Kidney tubule cell (primary cell): ENCODE measurements at places on chromosomes 1 and 21.

- no peak for DNase-seq
These were observed 130.9 kb downstream of the LMX1A start for GRCh38 chr1:165225650-165226049.

GRCh38 chr21:35438643-35439404 lies 389.7 kb upstream of the RUNX1 start:
- peak; percentile 20 for DNase-seq

DNA sequence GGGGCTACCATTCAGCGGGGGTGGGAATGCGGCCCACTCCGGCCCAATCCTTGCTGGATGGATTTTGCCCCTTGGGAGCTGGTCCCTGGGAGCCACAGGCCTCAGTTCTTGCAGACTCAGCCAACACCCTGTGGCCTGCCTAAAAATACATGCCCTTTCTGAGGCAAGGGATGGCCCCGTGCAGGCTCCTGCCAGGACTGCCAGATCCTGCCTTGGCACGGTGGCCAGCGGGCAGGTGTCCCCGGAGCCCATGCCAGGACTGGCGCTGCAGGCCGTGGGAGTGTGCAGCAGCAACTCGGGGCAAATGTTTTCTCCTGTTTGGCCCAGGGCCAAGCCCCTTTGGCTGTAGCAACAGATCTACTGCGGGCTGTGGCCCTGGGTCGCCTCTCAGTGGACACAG lies 1.6 kb upstream of the PANK4 start:
- DNase-seq = no peak

DNA sequence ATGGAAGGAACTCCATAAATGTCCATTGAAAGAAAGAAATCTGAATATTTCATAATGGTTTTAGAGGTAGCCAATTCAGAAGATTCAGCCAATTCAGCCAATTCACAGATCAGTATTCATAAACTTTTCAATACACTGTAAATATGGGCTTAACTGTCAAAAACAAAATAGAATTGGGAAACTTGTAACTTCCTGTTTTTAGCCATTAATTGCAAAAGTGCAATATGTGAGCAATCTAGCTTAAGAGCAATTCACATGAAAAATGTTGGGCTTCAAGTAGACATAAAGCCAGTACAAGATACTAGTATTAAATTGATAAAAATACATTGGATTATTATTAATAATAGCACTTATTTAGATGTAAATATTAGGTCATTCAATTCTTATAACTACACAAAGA lies 27.5 kb upstream of the PLPPR4 start:
- no peak for DNase-seq

GRCh38 chr21:44485796-44486195 lies 30.5 kb downstream of the LRRC3 start:
- no peak for DNase-seq

DNA sequence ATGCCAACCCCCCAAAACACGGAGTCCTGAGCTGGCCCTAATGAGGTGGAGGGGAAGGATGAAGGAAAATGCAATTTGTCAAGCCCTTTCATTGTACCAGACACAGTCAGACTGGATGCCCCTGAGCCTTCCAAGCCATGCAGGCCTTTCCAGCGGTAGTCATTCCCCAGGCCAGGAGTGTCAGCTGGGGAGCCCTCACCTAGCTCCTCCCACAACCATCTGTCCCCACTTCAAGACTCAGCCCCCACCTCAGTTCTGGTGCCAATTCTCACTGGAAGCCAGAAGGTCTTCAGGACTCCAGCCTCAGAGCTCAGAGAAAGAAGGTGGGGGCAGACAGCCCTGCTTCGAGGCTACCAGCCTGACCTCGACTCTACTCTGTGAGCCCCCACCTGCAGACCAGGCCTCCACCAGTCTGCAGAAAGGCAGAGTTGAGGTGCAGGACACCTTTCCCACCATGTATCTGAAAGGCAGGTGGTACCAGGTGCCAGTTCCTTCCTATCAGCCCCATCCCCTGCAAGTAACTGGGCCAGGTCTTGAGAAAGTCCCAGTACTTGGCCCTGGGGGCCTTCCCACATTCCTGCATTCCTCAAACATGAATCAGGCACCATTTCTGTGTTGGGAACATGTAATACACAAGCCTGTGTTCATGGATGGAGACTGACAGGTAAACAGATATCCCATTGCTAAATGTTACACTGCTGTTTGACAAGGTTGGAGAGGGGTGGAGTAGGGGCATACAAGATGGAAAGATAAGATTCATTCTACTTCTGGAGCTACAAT lies 180.6 kb upstream of the EDN2 start:
- DNase-seq = peak; percentile 87

GRCh38 chr21:45865106-45865835 lies 116.3 kb upstream of the COL6A1 start:
- peak; percentile 21 for DNase-seq

DNA sequence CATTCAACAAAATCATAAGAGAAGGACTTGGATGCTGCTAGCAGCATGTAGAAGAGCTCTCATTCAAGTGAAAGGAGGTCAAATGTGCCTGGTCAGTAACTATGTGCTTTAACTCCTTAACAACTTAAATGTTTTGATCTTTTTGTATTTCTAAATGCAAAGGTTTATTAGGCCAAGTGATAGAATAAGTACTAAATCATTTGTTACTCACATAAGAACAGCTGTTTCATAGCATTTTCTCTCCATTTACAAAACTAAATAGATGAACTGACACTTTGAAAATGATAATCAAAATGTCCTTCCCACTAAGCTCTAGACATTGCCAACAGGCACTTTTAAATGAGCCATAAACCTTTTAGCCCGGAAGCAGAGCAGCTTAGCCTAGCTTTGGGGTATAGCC lies 254.3 kb upstream of the PRMT6 start:
- DNase-seq = no peak

DNA sequence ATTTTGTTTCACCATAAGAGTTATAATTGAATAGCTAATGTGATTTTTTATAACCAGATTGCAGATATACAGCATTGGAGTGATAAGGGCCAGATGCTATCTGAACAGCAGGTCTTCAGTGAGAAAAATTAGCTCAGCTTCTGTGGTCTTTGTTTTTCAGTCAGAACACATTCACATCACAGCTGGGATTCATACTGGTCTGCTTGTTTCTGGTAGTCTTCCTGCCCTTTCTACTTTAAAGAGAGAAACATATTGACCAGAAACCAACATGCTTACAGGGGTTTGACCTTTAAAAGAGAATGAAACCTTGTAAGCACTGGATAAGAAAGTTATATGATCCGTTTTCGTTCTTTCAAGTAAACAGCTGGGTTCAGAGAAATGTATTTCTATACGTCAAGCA lies 213.7 kb upstream of the TMPRSS15 start:
- no peak for DNase-seq

DNA sequence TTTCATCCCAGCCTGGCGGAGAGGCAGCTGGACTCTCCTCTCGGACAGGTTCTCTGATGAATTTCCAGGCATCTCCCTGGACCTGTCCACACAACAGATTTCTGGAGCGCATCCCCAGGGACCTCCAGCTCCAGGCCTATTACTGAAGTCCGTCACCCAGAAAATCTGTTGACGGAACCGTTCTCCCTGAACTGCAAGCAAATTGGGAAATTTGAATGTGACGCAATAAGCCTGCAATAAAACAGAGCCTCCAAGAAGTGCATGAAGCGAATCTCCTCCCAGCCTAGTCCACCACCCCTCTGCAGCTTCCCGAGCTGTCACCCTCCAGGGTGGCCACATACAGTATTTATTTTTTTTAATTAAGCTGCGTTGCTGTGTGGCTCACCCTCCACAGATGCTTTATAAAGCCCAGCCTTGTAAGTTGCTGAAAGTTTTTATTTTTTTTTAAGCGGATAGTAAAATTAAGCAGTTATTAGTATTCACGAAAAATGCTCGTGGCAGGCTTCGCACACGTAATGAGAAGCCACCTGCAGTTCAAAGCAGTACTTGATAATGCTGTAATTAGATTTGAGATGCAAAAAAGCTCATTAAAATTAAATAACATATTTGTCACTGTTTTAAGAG lies 173.3 kb downstream of the CAMTA1 start:
- DNase-seq = no peak

DNA sequence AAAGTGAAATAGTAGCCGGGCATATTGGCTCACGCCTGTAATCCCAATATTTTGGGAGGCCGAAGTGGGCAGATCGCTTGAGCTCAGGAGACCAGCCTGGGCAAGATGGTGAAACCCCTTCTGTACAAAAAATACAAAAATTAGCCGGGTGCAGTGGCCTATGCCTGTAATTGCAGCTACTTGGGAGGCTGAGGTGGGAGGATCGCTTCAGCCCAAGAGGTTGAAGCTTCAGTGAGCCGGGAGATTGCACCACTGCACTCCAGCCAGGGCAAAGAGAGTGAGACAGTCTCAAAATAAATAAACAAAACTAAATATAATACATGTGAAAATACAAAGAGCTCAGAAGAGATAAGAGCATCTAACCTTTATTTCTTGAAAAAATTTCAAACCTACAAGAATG lies 2.3 kb upstream of the MSTO1 start:
- no peak for DNase-seq

- DNase-seq = no peak
These were observed 69.4 kb upstream of the VAV3 start for GRCh38 chr1:108034396-108034795.

GRCh38 chr1:8797216-8797615 lies 20.2 kb downstream of the RERE start:
- DNase-seq = peak; percentile 35

DNA sequence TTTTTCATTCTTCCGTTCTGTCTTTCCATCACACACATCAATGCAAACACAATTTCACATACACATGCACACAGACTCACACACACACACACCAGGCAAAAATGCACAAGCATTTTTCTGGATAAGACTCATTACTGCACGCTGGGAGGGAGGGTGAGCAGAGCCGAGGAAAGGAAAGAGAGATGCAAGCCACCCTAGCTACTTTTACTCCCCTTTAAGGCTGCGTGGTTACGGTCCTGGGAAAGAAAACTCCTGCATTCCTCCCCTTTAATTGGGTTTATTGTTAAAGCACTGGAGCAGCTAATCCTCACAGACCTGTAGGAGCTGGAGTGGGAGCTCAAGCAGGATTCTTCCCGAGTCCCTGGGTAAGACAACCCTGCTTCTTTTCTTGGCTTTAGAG lies at the start of gene CAMK1G:
TSS of gene CAMK1G (plus strand) at position 307 of the 400 bp plus-strand sequence. CDS start 11,270 bp downstream, outside the sequence.
- peak; percentile 76 for DNase-seq

GRCh38 chr21:35179990-35180540 lies 131.0 kb upstream of the RUNX1 start:
- peak; percentile 80 for DNase-seq

DNA sequence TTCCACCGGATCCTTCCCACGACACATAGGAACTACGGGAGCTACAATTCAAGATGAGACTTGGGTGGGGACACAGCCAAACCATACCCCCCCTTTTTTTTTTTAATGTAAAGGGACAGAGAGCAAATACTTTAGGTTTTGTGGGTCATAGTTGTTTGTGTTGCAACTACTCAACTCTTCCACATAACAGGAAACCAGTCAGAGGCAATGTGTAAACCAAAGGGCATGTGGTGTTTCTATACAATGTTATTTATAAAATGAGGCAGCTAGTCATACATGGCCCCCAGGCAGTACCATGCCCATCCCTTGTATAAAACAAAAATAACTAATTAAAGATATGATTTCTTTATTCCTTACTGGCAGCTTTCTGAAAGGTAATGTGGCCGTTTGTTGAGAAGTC lies 845.4 kb upstream of the ADAMTS5 start:
- no peak for DNase-seq

GRCh38 chr1:93964777-93965200 lies 55.6 kb upstream of the GCLM start:
- DNase-seq = peak; percentile 80

GRCh38 chr1:236492378-236492777 lies 31.4 kb upstream of the LGALS8 start:
- DNase-seq = no peak

DNA sequence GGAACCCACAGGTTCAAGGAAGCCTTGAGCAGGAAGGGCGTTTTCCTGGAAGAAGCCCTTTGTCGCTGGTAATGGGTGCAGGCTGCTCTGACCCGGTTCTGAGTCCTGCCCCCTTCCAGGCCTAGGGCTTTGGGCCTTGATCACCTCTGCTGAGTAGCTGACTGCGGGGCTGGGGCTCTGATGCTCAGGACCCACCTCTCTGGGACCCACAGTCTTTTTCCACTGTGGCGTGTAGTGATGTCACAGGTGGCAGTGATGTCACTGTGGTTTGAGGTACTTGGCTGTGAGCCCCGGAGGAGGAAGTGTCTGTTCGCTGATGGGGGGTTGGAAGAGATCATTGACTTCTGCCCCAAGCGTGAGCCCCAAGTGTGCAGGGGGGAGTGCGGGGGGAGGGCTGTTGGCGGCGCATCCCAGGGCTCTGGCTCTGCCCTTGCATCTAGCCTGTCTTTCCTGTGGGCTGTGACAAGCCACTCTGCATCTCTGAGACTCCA lies 6.9 kb downstream of the TNFRSF1B start:
- no peak for DNase-seq

DNA sequence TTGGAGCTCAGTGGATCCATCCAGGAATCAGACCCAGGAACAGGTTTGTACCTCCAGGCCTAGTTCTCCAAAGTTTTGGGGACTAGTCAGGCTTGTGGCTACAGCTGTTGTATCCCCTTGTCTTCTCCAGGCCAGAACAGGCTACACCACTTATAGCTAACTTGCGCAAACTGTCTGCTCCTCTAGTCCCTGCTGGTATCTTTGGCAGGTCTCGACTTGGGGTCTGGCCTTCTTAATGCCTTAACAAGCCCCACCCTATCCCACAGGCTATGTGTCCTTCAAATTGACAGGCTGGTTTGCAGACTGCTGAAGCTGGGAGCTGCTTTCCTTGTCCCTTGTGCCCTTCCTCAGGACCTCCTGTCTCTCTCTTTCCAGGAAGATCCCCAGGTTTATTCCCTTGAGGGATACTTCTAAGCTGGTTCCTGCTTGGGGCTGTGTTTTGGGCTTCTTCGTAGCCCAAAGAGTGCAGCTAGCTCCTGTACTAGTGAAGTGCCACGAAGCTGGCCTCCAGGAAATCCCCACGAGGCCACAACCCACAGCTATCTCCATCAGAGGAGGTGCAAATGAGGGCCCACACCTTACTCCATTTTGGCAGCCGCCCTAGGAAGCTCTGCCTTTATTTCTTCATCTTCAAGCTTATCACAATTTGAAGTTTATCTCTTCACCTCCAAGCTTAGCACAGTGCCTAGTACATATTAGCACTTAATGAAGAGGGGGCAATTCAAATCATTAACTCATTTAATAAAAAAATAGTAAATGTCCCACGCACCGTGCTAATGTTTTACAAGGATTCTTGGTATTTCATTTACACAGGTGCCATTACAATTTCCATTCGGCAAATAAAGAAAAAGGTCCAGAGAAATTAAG lies 683 bp upstream of the DMAP1 start:
- peak; percentile 7 for DNase-seq

DNA sequence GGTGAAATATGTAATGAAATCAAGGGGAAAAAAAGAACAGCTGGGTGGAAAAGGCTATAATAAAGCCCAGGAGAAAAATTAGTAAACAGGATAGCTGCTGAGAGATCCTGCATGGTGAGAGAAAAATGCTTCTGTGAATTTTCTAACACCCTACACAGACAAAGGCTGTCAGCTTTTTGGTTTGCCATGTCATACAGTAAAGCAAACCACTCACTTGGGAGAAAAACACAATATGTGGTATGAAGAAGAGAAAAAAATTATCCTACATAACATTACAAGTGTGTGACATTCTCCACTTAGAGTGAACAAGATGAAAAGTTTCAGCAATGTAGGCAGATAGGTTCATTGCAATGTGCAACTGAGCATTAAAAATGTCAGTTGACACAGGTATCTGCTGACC lies 133.6 kb downstream of the PLPPR4 start:
- no peak for DNase-seq
